Activated CD8-positive, alpha-beta T cell treated with anti-CD3 and anti-CD28 coated beads for 36 hours (primary cell): ENCODE measurements at places on chromosomes 7 and 10.
A peak's percentile ranks its signal among the peaks of the same experiment; 100 is the strongest.

GRCh38 chr10:97072851-97073665, 112.7 kb downstream of the SLIT1 start:
- H3K4me1 ChIP-seq = peaks cover 10% of the 10 kb centered on the region
- peak; percentile 94 for DNase-seq
- peaks cover 22% of the 10 kb centered on the region for H3K27me3 ChIP-seq
- no peak overlapping the region for H3K27ac ChIP-seq

DNA sequence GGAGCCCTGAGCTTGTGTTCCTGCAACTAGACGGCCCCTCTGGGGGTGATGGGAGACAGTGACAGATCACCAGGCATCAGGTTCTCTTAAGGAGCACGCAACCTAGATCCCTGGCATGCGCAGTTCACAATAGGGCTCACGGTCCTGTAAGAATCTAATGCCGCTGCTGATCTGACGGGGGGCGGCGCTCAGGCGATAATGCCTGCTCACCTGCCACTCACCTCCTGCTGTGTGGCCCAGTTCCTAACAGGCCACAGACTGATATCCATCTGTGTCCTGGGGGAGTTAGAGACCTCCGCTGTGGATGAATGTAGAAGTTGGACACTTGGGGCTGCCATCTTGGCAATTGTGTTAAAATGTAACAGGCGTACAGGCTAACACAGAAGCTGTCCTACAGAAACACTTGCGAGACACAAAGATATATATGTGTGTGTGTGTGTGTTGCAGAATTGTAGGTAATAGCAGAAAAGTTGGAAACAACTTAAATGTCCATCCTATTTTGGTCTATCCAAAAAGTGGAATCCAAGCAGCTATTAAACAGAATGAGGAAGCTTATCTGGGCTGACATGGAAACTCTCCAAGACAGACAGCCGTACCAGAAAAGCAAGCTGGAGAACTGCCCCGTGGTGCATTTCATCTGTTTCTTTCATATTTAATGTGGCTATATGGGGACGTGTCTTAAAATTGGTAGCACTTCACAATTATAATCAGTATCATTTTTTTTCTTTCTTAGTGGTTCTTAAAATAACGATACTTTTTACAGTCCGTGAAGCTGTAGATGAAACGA, 82.8 kb downstream of the MKI67 start:
- H3K4me3 ChIP-seq = no peak overlapping the region
- H3K27ac ChIP-seq = no peak overlapping the region
- H3K36me3 ChIP-seq = peaks cover 9% of the 10 kb centered on the region
- no peak for DNase-seq

DNA sequence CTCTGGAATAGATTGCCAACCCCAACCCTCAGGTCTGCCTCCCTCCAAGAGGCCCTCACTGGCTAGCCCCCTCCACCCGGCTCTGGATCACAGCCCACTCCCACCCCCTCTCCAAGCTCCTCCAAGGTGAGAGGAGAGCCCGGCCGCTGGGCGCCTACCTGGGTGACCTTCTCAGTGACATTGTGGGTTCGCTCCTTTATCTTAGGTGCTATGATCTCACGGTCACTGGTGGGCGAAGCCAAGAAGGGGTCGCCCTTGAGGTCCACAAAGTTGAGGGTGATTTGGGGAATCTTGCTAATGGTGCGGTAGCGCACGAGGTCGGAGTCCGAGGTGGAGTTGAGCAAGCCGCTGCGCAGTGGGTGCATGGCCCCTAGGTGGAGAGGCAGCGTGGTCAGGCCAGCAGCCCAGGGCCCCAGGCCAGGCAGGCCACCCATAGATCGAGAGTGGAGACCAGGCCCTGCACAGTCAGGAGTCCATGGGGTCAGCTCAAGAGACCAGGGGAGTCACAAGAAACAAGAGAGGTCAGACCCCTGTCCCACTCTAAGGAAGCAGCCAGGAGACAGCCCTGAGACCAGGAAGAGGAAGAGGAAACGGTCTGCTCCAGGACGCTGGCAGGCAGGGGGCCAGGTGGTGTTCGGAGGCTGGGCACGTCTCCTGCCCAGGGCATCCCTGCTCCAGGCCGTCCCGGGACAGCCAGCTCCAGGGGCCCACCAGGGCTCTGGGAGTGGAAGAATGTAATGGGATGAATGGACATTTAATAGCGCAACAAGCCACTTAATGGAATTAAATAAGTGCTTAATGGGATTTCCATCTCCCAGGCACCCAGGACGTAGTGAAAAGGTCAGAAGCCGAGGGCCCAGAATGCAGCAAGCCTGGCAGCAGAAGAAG, 20.7 kb downstream of the KCNH2 start:
- H3K4me3 ChIP-seq = no peak overlapping the region
- no peaks in the 10 kb centered on the region for H3K36me3 ChIP-seq
- no peak for DNase-seq
- peaks cover 25% of the 10 kb centered on the region for H3K27me3 ChIP-seq
- peaks cover 2% of the 10 kb centered on the region for H3K4me1 ChIP-seq

- H3K36me3 ChIP-seq = peaks cover 2% of the 10 kb centered on the region
- H3K4me1 ChIP-seq = peaks cover 7% of the 10 kb centered on the region
- H3K27ac ChIP-seq = no peak overlapping the region
- no peak overlapping the region for H3K4me3 ChIP-seq
Observed at GRCh38 chr7:24255139-24255538, 28.9 kb upstream of the NPY start.

- H3K4me1 ChIP-seq = no peaks in the 10 kb centered on the region
- H3K27ac ChIP-seq = no peak overlapping the region
- H3K36me3 ChIP-seq = no peaks in the 10 kb centered on the region
Observed at GRCh38 chr10:68290736-68291135, 41.1 kb upstream of the HNRNPH3 start.

GRCh38 chr7:108073305-108074070, 56.7 kb downstream of the LAMB4 start:
- H3K27me3 ChIP-seq = peaks cover 3% of the 10 kb centered on the region
- no peaks in the 10 kb centered on the region for H3K4me1 ChIP-seq
- no peak overlapping the region for H3K27ac ChIP-seq
- DNase-seq = no peak
- H3K36me3 ChIP-seq = no peaks in the 10 kb centered on the region
- no peak overlapping the region for H3K4me3 ChIP-seq

- DNase-seq = no peak
- H3K27ac ChIP-seq = no peak overlapping the region
- H3K27me3 ChIP-seq = peaks cover 2% of the 10 kb centered on the region
- H3K36me3 ChIP-seq = no peaks in the 10 kb centered on the region
- no peak overlapping the region for H3K4me3 ChIP-seq
Observed at GRCh38 chr10:31099094-31099493, 67.4 kb upstream of the ZNF438 start.

GRCh38 chr10:119211176-119211575, 3.8 kb downstream of the GRK5 start:
- DNase-seq = no peak
- H3K27me3 ChIP-seq = no peaks in the 10 kb centered on the region
- peak overlapping the region; percentile 91 for H3K27ac ChIP-seq
- no peaks in the 10 kb centered on the region for H3K36me3 ChIP-seq
- H3K4me1 ChIP-seq = peaks cover 48% of the 10 kb centered on the region

GRCh38 chr7:48832303-48832845, 92.0 kb upstream of the CDC14C start:
- H3K4me1 ChIP-seq = no peaks in the 10 kb centered on the region
- no peak overlapping the region for H3K27ac ChIP-seq
- H3K36me3 ChIP-seq = no peaks in the 10 kb centered on the region
- H3K27me3 ChIP-seq = no peaks in the 10 kb centered on the region

DNA sequence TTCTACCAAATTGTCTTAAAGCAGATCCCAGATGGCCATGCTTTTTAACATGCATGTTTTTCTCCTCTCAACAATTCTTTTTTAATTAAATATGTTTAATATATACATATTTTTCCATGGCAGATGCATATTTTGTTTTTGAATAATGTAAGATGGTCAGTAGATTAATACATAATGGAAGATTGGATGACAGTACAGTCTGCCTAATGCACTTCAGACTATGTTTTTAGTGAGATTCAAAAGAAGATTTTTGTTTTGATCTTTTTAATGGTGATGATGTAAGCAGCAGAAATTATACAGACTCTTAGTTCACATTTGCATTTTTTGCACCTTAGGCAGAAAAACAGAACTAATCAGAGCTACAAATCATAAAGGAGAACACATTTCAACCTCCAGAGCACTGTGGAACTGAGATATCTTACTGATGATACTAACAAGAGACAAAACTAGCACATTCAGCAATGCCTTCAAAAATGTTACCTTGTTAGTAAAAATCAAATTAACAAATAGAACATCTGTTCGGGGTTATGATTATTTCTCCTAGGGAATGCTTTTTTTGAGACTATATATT, 203.4 kb downstream of the PHF14 start:
- no peaks in the 10 kb centered on the region for H3K36me3 ChIP-seq
- H3K27me3 ChIP-seq = no peaks in the 10 kb centered on the region
- no peak overlapping the region for H3K4me3 ChIP-seq
- H3K27ac ChIP-seq = no peak overlapping the region

- no peak overlapping the region for H3K27ac ChIP-seq
- H3K4me3 ChIP-seq = no peak overlapping the region
- no peaks in the 10 kb centered on the region for H3K36me3 ChIP-seq
Observed at GRCh38 chr7:41053820-41054219, 649.1 kb downstream of the INHBA start.

GRCh38 chr10:16545116-16545736, 23.5 kb upstream of the C1QL3 start:
- peaks cover 14% of the 10 kb centered on the region for H3K27me3 ChIP-seq
- no peaks in the 10 kb centered on the region for H3K4me1 ChIP-seq
- no peaks in the 10 kb centered on the region for H3K36me3 ChIP-seq
- no peak overlapping the region for H3K4me3 ChIP-seq

- H3K4me3 ChIP-seq = no peak overlapping the region
- no peak for DNase-seq
- H3K36me3 ChIP-seq = no peaks in the 10 kb centered on the region
- H3K27me3 ChIP-seq = no peaks in the 10 kb centered on the region
Observed at GRCh38 chr7:46565253-46566096, 644.4 kb upstream of the IGFBP3 start.

GRCh38 chr7:82247814-82248433, 195.7 kb downstream of the CACNA2D1 start:
- no peak for DNase-seq
- no peaks in the 10 kb centered on the region for H3K4me1 ChIP-seq
- H3K4me3 ChIP-seq = no peak overlapping the region
- no peaks in the 10 kb centered on the region for H3K27me3 ChIP-seq
- H3K36me3 ChIP-seq = no peaks in the 10 kb centered on the region
- no peak overlapping the region for H3K27ac ChIP-seq

DNA sequence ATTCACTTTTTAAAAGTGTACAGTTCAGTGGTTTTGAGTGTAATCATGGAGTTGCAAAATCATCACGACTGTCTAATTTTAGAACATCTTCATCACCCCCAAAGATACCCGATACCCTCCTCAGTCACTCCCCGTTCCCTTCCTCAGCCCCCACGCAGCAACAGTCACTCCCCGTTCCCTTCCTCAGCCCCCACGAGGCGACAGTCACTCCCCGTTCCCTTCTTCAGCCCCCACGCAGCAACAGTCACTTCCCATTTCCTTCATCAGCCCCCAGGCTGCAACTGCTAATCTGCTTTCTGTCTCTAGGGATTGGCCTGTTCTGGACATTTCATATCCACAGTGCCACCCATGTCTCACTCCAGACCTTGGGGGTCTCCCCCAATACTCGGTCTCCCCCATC, 161.6 kb upstream of the PPP2R2D start:
- DNase-seq = no peak
- peaks cover 2% of the 10 kb centered on the region for H3K4me1 ChIP-seq
- H3K27ac ChIP-seq = no peak overlapping the region
- no peak overlapping the region for H3K4me3 ChIP-seq
- H3K27me3 ChIP-seq = peaks cover 10% of the 10 kb centered on the region
- H3K36me3 ChIP-seq = no peaks in the 10 kb centered on the region

DNA sequence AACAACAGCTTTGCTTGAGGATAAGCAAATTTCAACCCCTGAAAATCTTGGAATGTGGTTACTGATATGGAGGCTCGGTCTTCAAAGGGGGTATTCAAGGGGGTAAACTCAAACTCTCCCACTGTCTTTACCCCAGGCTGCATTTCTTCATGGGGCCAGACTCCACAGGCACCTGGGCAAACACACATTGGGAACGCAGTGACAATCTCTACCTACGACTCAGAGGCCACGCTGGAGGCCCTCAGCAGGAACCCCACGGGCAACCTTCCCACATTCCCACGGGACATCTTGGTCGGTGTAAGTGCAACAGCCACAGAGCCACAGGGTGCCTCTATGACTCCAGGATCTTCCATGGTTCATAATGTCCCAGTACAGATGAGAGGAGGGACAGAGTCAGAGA, 2.2 kb upstream of the INSIG1 start:
- peaks cover 21% of the 10 kb centered on the region for H3K36me3 ChIP-seq
- H3K27me3 ChIP-seq = no peaks in the 10 kb centered on the region
- no peak for DNase-seq
- H3K4me1 ChIP-seq = peaks cover 38% of the 10 kb centered on the region
- H3K27ac ChIP-seq = peak overlapping the region; percentile 21

DNA sequence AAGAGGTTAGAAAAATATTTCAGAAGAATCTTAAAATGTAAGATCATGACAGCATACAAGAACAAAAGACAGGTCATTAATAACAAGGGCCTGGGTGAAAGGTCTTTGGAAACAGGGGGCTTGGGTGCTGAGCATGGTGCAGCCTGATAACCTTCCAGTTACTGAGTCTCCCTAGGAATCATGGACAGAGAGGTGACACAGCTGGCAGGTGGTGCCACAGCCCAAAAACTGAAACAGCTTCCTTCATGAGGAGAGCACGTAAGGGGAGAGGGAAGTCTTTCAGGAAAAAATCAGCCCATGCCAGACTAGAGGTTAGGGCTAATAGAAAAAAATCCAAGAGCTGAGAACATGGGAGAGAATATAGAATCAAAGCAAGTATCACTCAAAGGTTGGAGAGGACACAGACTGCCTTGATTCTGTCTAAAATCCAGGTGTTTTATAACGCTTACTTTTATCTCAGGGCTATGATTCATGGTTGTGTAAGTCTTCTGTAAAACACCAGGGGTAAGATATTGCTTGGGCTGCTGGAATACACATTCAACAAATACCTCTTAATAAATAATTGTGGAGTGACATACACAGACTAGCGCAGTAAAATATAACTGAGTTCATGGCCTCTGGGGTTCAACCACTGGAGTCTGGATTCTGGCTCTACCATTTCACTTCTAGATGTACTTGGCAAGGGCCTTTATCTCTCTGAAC, 88.1 kb downstream of the SEMA3C start:
- no peak for DNase-seq
- no peak overlapping the region for H3K4me3 ChIP-seq
- no peaks in the 10 kb centered on the region for H3K4me1 ChIP-seq
- H3K27ac ChIP-seq = no peak overlapping the region
- no peaks in the 10 kb centered on the region for H3K27me3 ChIP-seq
- H3K36me3 ChIP-seq = no peaks in the 10 kb centered on the region

DNA sequence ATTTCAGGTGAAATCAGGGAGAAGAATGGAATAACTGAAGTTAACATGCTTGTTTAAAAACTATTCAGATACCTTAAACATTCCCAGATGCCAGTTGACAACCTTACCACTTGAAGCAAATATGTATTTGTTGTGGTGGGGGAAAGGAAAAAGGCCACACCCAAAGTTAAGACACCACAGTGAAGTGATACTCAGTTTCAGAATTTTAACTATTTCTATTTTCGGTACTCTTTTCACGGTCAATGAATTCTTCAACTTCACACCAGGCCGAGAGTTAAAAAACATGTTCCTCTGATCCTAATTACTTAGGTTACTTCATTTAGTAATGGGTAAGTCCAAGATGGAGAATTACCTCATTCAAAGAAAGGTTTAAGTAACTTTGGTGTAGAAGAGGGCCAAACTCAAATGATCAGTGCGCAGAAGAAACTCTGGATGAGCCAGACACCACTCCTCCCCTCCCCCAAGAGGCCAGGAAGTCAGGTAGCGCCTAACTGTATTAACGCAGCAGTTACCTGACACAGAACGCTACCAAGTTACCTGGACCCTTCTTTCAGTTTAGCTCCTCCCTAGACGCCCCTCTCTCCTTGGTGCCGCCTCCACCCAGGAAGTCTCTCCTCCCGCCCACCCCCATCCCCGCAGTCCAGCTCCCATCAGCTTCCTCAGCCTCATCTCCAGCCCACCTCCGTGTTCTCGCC, 700 bp downstream of the MTPN start:
- H3K27me3 ChIP-seq = no peaks in the 10 kb centered on the region
- DNase-seq = peak; percentile 49
- peak overlapping the region; percentile 90 for H3K4me3 ChIP-seq
- H3K27ac ChIP-seq = peak overlapping the region; percentile 89
